ENCODE measurements at places on chromosomes 3 and 15.

DNA sequence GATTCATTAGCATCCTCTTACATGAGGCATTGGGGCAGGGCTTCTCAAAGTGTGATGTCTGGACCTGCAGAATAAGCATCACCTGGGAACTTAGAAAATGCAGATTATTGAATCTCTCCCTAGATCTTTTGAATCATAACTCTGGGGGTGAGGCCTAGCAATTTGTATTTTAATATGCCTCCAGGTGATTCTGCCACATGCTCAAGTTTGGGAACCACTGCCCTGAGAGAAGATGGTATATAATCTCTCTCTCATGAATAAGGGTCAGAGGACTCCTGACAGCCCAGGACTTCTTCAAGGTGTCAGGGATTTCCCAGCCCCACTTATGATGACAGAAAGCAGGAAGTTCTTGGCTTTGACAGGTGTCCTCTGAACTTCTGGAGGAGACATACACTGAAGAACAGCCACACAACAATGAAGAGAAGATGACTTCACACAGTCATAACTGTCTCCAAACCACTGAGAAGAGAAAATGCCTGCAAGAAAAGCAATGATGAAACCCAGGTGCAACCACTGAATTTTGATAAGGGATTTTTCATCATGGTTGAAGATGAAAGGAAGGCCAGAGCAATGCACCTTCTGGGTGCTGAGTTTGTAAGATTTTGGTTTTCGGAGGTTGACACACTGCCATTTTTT is 211.9 kb upstream of the MRPL3 start:
- H3K27ac ChIP-seq, result no peak overlapping the region
- H3K36me3 ChIP-seq, result no peaks in the 10 kb centered on the region
- H3K27me3 ChIP-seq, result no peaks in the 10 kb centered on the region

GRCh38 chr3:20478436-20478835 is 292.4 kb upstream of the SGO1 start:
- H3K27ac ChIP-seq, result no peak overlapping the region
- peaks cover 4% of the 10 kb centered on the region for H3K4me1 ChIP-seq
- no peak overlapping the region for H3K4me3 ChIP-seq
- H3K36me3 ChIP-seq, result no peaks in the 10 kb centered on the region
- H3K27me3 ChIP-seq, result no peaks in the 10 kb centered on the region

DNA sequence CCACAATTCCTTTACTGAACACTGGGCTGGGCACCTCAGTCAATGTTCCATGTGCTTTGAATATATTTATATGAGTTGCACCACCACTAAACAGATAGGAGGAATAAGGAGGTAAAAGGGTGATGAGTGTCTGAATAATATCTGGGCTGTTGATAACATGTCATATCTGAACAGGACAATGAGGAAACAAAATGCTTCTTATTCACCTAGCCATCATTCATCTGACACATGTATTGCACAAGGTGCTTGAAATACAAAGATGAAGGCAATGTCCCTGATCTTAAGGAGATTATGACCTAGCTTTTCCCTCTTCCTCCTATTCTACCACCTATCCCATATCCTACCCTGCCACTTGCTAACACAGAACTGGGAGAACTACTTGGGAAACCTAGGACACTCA is 8.0 kb upstream of the CERS3 start:
- no peaks in the 10 kb centered on the region for H3K27me3 ChIP-seq
- DNase-seq, result no peak
- no peak overlapping the region for H3K27ac ChIP-seq
- H3K4me3 ChIP-seq, result no peak overlapping the region
- peaks cover 6% of the 10 kb centered on the region for H3K4me1 ChIP-seq

GRCh38 chr3:55771503-55771902 is 284.4 kb upstream of the WNT5A start:
- H3K27me3 ChIP-seq, result no peaks in the 10 kb centered on the region
- H3K27ac ChIP-seq, result no peak overlapping the region
- H3K4me3 ChIP-seq, result no peak overlapping the region

DNA sequence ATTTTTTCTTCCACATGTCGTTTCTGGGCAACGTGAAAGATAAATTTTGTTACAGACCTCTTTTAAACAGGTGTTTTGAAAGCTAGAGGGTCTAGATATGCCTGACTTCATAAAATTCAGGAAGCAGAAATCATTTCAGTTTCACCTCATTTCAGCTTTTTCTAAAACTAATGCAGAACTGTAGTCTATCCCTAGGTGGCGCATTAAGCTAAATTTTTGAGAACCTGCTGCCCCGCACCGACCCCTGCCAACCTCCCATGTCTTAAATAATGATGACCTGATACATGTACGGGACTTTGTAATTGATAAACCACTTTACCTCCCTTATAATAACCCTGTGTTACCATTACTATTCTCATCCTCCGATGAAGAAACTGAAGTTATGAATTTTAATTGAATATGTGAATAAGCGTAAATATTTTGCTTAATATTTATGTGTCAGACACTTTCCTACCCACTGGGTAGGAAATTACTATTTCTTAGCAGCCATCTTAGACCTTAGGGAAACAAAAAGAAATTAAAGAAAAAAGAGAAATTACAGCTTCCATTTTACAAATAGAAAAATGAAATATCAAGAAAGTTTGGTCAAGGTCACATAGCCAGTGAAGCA is 78.7 kb upstream of the GCNT3 start:
- H3K27me3 ChIP-seq, result no peaks in the 10 kb centered on the region
- H3K4me1 ChIP-seq, result no peaks in the 10 kb centered on the region
- DNase-seq, result no peak
- no peaks in the 10 kb centered on the region for H3K36me3 ChIP-seq
- H3K27ac ChIP-seq, result no peak overlapping the region

DNA sequence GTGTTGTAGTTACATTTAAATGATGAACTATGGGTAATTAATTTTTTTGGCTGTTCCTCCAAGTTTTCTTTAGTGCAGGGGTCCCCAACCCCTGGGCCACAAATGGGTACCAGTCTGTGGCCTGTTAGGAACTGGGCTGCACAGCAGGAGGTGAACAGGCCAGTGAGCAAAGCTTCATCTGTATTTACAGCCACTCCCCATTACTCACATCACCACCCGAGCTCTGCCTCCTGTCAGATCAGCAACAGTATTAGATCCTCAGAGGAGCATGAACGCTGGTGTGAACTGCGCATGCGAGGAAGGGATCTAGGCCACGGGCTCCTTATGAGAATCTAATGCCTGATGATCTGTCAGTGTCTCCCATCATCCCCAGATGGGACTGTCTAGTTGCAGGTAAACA is 75.9 kb upstream of the RPL35A start:
- peaks cover 52% of the 10 kb centered on the region for H3K36me3 ChIP-seq
- no peak overlapping the region for H3K27ac ChIP-seq
- no peaks in the 10 kb centered on the region for H3K4me1 ChIP-seq
- DNase-seq, result no peak

GRCh38 chr3:18443665-18444594 is 18.8 kb upstream of the SATB1 start:
- peak overlapping the region; percentile 71 for H3K4me3 ChIP-seq
- H3K27me3 ChIP-seq, result no peaks in the 10 kb centered on the region
- no peaks in the 10 kb centered on the region for H3K36me3 ChIP-seq
- peak overlapping the region; percentile 54 for H3K27ac ChIP-seq

DNA sequence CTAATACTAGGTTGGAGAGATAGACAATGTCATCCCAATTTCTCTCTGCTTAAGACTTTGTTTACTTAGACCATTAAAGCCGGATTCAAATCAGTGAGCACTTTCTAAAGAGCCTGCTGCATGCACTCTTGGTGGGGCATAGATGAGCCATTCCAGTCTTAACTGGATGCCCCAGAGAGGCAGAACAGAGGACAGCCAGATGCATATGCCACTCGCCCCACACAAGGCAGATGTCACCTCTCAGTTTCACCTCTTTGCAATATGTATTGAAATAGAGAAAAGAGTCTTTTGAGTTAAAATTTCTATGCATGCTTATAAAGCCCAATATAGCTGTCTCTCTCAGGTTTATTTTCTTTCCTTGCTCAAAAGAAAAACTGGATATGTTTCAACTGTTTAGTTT is 89.5 kb downstream of the LARS2 start:
- no peaks in the 10 kb centered on the region for H3K36me3 ChIP-seq
- H3K4me3 ChIP-seq, result no peak overlapping the region
- no peaks in the 10 kb centered on the region for H3K4me1 ChIP-seq
- no peak for DNase-seq

- H3K27me3 ChIP-seq, result no peaks in the 10 kb centered on the region
- H3K36me3 ChIP-seq, result no peaks in the 10 kb centered on the region
- DNase-seq, result no peak
- H3K4me3 ChIP-seq, result no peak overlapping the region
- H3K4me1 ChIP-seq, result no peaks in the 10 kb centered on the region
Observed at GRCh38 chr3:41357271-41357670, 158.0 kb downstream of the CTNNB1 start.

DNA sequence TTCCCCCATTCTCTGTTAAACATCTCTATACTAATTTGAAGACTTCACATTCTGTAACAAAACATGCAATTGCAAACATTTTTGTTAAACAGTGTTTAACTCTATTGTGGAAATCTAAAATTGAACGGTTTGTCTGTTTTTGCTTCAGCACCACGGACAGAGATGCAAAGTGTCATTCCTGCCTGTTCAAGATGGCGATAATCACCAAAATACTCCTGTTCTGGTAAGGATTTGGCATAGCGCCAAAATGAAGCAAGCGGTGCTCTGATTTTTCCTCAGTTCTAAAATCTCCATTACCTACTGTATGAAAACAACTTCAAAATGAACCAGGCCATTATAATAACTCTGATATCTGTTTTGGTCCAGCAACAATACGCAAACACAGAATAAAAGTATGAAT is 129.7 kb upstream of the TUSC7 start:
- H3K27me3 ChIP-seq, result no peaks in the 10 kb centered on the region
- H3K4me3 ChIP-seq, result no peak overlapping the region

DNA sequence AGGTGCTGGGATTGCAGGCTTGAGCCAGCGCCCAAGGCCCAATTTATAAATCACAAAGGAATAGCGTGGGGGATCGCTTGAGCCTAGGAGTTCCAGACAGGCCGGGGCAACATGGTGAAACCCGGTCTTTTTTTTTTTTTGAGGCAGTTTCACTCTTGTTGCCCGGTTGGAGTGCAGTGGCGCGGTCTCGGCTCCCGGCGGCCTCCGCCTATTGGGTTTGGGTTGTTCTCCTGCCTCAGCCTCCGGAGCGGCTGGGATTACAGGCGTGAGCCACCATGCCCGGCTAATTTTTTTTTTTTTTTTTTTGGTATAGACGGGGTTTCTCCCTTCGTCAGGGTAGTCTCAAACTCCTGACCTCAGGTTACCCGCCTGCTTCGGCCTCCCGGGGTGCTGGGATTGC is 65.0 kb downstream of the GOLGA6L7 start:
- H3K27me3 ChIP-seq, result no peaks in the 10 kb centered on the region
- no peak overlapping the region for H3K27ac ChIP-seq
- no peak overlapping the region for H3K4me3 ChIP-seq
- no peak for DNase-seq
- H3K4me1 ChIP-seq, result no peaks in the 10 kb centered on the region

DNA sequence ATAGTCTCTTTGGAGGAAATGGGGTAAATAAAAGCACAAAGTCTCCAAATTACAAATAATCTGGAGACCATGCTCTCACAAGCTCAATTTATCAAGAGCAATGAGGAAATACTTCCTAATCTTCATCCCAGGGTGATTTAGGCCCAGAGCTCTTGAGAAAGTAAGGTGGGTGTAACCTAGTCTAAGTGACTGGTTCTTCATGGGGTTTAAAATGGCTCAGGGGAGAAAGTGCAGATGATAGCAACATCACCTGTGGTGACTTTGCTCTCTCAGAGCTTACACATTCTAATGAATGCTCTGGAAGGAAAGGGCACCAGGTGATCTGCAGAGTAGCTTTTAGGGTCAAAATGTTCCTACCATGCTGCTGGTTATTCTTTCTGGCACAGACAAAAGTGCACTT is 118.4 kb upstream of the TP63 start:
- H3K27ac ChIP-seq, result peak overlapping the region; percentile 9
- DNase-seq, result no peak
- no peaks in the 10 kb centered on the region for H3K27me3 ChIP-seq

GRCh38 chr15:28974142-28974541 is 88.4 kb downstream of the APBA2 start:
- no peak overlapping the region for H3K27ac ChIP-seq
- H3K36me3 ChIP-seq, result no peaks in the 10 kb centered on the region
- H3K4me3 ChIP-seq, result no peak overlapping the region
- H3K4me1 ChIP-seq, result no peaks in the 10 kb centered on the region
- DNase-seq, result peak; percentile 70

DNA sequence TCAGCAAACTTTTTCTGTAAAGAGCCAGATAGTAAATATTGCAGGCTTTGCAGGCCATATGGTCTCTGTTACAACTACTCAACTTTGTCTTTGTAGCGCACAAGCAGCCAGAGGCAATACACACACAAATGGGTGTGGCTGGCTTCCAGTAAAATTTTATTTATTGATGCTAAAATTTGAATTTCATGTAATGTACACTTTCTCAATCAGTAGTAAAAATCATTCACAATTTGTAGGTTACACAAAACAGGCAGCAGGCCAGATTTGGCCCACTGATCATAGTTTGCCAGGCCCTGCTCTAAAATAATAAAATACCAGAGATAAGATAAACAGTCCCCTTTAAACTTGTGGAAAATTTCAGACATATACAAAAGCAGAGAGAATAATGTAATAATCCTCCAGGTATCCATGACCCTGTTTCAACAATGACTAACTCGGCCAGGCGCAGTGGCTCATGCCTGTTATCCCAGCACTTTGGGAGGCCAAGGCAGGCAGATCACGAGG is 330.3 kb downstream of the SHQ1 start:
- H3K4me1 ChIP-seq, result no peaks in the 10 kb centered on the region
- H3K36me3 ChIP-seq, result no peaks in the 10 kb centered on the region
- no peak for DNase-seq
- no peak overlapping the region for H3K27ac ChIP-seq
- H3K27me3 ChIP-seq, result no peaks in the 10 kb centered on the region

- no peaks in the 10 kb centered on the region for H3K4me1 ChIP-seq
- no peak overlapping the region for H3K4me3 ChIP-seq
- DNase-seq, result no peak
- H3K27me3 ChIP-seq, result no peaks in the 10 kb centered on the region
- no peak overlapping the region for H3K27ac ChIP-seq
Observed at GRCh38 chr3:137866933-137867332, 102.8 kb downstream of the SOX14 start.

DNA sequence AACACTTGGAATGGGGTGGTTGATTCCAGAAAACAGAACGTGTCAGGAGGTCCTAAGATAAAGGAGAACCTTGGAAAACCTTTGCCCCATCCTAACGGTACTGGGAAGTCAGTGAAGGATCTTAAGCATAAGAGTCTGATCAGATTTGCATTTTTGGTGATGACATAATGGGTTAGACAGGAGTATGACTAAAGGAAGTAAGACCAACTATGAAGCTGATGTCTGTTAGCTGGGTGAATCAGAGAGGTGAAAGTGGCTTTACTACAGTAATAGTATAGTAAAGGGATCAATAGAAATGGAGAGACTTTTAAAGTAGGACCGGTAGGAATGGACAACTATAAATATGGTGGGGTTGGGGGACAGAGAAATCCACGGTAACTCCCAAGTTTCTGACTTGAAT is 12.6 kb downstream of the GTF2A2 start:
- no peak overlapping the region for H3K27ac ChIP-seq
- H3K27me3 ChIP-seq, result no peaks in the 10 kb centered on the region
- H3K36me3 ChIP-seq, result no peaks in the 10 kb centered on the region
- no peak for DNase-seq

All from vagina (tissue), 2 donors.